Hematopoietic multipotent progenitor cell treated with erythropoietin and hydrocortisone succinate and interleukin-3 and kit ligand, for 8 days (in vitro differentiated cells): ENCODE measurements at places on chromosomes 5 and 9.

DNA sequence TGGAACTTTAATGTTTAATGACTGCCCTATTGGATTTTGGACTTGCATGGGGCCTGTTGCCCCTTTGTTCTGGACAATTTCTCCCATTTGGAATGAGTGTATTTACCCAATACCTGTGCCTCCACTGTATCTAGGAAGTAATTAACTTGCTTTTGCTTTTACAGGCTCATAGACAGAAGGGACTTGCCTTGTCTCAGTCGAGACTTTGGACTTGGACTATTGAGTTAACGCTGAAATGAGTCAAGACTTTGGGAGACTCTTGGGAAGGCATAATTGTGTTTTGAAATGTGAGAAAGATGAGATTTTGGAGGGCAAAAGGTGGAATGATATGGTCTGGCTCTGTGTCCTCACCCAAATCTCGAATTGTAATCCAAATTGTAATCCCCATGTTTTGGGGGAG is 368.2 kb downstream of the PDE4D start:
- no peak for DNase-seq

DNA sequence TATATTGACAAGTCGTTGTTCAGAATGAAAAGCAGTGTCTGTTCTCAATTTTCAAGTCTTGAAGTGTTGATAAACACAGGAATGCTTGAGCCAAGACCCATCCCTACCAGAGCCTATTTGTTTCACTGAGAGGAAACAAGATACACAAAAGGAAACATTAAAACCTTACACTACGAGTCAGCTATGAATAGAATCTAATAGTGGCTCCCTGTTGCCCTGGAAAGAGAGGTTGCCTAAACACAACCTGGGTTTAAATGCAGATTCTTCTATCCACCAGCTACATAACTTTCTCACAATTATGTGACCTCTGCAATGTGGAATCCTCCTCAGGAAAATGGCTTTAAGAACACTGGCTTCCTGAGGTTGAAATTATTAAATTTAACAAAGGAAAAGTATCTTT is 29.1 kb upstream of the BNC2 start:
- no peak for DNase-seq

- DNase-seq: no peak
Measured at GRCh38 chr5:133842846-133843611, 125.4 kb downstream of the C5orf15 start.

DNA sequence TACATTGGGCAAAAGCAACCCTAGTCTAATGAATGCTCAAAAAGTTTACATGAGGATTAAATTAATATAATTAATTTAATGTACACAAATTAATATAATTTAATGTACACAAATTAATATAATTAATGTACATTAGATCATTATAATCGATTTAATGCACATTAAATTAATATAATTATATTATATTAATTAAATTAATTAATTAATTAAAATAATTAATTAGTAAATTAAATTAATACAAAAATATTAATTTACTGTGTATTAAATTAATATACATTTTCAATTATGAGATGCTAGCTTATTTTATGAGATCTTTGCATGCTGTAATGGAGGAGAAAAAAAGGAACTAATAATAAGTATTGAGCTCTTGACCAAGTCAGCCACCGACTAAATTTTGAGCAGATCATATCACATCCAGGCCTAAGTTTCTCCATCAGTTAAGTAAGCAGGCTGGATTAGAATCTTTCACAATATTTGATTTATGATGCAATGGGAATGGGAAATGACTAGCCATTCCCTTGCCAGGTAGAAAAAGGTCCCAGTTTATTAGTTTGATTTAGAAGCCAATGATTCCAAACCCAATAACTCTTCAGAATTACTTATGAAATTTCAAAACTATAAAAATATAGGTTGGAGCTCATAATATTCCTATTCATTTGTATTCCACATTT is 533.4 kb upstream of the GRIA1 start:
- DNase-seq: no peak

DNA sequence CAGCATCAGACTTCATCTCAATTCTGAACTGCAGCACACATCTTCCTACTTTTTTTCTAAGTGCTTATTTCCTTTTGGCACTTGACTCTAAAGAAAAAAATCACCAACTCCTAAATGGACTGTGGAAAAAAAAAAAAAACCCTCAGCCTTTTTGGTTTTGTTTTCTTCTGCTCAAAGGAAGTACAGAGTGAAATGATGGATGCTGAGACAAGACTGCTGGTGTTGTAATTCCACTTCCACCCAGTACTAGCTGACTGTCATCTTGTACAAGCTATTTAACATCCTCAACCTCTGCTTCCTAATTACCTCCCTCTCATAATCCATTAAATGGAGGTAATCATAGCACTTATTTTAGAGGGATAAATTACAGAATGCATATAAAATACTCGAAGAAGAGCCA is 171.5 kb upstream of the GNA14 start:
- DNase-seq: no peak

- DNase-seq: no peak
Measured at GRCh38 chr5:89313044-89313443, 430.1 kb upstream of the MEF2C start.

GRCh38 chr5:132838516-132839282 is 8.3 kb upstream of the SHROOM1 start:
- no peak for DNase-seq

DNA sequence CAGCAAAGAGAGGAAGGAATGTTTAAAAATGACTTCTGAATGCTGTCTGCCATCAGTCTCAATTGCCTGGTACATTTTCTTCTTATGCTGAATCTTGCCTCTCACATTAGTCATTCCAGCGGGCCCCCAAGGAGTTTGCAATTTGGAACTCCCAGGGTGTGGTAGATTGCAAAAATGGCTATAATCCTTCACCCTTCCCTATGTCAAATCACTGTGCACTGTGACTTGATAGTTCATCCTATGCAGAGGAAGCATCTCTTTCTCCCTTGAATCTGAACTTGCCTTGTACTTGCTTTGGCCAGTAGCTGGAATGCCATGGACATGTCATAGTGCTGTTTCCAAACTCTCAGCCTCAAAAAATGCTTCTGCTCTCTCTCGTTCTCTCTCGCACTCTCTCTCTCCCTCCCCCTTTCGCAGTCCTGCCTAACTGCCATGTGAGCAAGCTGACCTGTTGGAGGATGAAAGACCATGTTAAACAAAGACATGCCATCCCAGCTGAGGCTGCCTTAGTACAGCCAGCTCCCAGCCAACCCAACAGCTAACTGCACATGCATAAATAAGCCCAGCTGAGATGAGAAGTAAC is 284.0 kb upstream of the TLE4 start:
- DNase-seq: no peak

- DNase-seq: no peak
Measured at GRCh38 chr5:92641031-92641962, 939.7 kb downstream of the NR2F1-AS1 start.

- no peak for DNase-seq
Measured at GRCh38 chr5:59055745-59056448, 473.0 kb downstream of the RAB3C start.

- no peak for DNase-seq
Measured at GRCh38 chr5:79689541-79690466, at the start of gene CMYA5. CMYA5 (plus strand) TSS chr5:79689836; CDS start chr5:79689908, 72 bp downstream.

- DNase-seq: peak; percentile 84
Measured at GRCh38 chr5:157328277-157328912, 62.5 kb downstream of the CYFIP2 start.

DNA sequence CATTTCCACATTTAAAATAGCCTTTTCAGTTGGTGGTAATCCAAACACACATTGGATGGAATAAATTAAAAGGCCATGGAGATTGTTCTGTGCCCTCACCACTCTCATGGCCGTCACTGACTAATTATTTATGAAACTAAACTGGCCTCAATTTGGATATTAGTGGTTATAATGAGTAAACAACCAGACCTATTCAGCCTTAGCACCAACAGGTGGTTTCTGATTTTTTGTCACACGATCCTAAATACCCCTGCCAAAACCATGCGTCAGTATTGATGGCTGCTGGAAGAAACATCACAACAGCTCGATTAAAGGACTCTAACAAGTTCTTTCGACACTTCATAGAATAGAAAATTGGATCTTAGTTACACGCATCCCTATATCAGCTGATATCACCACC is 276.0 kb upstream of the DAP start:
- DNase-seq: no peak

GRCh38 chr5:64156261-64156660 is 9.4 kb upstream of the RNF180 start:
- no peak for DNase-seq

DNA sequence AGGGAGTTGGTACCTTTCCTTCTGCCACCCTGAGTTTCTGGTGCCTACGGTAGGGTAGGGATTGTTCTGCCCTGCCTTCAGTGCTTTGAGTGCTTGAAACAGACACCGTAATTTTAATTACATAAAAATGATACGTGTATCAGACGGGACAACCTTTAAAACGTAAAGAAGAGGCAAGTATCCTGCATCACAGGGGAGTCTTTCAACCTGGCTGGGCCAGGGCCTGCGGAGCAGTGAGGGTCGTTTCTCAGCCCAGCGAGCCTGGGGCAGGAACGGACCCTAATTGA is 483 bp upstream of the DAB2IP start:
- no peak for DNase-seq

DNA sequence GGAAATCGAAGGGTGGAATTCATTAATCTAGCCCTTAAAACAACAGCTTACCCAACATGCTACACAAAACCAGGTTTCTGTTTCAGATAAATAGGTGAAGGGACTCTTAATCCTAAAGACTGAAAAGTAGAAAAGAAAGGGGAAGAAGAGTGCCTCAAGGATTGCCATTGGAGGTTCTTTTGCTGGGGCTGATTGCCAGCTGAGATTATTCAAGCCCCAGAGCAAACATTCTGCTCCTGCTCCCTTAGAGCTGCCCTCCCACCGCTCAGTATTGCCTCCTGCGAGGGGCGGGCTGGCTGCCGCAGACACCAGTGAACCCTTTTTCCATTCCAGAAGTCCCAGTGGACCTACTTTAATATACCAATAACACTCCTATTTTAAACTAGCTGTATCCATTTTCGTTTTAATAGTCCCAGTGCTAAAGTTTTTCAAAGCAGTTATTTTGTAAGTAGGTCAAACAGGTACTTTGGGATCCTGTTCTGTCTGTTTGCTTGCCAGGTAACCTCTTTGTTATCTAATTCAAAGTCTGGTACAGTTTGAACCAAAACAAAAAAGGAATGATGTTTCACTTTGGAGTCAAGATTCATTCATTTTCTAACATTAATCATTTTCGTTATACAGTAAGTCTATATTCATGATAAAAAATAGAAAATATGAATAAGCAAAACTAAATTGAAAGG is 38.6 kb downstream of the HMGCS1 start:
- no peak for DNase-seq

DNA sequence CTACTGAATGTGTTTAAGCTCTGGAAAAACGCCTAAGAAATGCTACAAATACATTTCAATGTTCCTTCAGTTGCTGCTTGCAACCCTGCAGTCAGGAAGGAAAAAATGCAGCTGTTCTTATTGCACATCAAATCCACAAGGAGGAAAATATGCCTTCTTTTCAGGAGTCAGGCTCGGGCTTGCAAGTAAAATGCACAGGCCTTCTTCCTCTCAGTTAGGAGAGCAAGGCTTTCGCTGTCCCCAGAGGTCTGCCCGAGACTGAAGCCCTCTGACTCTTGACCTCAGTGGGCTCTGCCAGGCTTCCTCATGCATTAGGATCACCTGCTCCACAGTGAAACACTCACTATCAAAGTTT is 899 bp upstream of the SHC3 start:
- DNase-seq: no peak

DNA sequence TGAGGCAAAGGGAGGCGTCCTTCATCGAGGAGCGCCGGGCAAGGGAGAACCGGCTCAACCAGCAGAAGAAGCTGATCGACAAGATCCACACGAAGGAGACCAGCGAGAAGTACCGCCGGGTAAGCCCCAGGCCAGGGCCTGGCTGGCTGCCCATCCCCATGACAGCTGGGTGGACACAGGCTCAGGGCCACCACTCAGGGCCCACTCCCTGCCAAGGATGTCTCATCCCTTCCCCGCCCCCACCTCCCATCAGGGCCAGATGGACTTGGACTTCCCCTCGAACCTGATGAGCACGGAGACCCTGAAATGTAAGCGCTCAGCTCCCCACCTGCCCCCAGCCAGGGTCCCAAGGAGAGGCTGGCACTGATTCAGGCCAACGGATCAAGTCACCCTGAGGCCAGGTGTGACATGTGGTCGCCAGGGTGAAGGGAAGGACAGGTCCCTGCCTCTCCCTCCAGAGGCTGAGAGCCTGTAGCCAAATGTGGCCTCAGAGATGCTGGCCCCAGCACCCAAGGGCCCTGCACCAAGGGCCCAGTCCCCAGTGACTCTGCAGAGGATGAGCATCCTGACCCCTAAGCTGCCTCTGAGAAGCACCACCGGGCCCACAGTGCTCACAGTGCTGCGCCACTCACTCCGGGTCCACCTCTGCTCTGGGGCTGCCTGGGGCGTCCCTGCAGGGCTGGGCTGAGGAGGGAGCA is 3.1 kb upstream of the RABL6 start:
- no peak for DNase-seq
